ENCODE measurements at places on chromosomes 3 and 15.

DNA sequence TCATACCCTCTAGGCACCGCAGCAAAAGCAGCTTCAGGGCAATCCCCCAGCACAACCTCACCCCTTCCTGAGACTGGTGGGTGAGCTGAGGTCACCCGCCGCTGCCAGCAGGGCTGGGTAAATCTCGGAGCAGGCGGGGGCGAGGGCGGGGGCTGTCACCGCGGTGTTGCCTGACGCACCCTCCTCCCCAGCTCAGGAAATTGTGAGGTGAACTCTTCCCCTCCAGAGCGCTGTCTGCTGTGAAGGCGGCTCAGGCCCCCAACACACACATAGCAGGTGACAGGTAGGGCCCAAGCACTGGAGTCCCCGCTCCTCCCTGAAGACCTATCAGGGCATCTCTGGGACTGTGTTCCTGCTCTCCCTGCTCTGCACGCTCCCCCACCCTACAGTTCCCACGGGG lies 30.2 kb upstream of the FURIN start:
- DNase-seq: no peak

DNA sequence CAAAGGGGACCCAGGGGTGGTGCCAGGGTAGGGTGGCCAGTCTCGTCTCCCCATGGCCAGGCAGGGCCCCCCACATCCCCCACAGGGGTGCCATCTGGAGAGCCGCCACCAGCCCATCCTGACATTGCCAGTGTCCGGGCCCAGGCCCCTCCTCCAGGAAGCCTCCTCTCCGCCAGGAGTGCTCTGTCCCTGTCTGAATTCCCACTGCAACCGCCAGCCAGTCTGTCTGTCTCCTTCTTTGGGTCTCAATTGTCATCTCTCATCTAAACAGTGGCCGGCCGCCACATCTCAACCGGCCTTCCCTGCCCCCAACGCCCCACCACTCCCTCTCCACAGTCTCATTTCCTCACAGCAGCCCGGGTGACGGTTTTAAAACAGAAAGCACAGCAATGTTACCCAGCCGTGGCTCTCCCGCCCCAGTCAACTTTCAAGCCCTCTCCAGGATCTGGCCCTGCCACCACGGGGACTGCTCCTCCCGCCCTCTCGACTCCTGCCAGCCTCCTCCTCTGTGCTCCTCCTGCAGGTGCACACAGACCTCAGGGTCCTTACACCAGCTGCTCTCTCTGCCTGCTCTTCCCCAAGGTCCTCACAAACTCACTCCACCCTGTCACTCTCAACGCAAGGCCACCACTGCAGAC lies 57.0 kb downstream of the IQSEC1 start:
- DNase-seq: no peak

- DNase-seq: no peak
Measured at GRCh38 chr3:149989307-149989706, 18.6 kb upstream of the PFN2 start.

DNA sequence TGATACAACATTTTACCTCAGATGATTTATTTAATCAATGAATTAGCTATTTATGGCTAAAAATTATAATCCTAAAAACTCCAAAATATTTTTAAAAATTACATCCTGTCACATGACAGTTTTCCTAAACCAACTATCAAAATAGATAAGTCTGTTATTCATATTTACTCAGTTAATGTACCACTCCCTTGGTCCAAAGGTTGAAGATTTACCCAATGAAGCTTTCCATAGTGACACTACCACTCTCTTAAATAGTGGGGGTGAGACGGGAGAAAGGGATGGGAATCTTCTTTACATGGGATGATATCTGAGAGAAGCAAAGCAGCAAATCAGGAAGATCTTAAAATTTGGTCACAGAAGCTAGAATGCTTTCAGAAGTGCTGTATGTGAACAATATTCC lies 30.5 kb downstream of the XRN1 start:
- no peak for DNase-seq

- DNase-seq: no peak
Measured at GRCh38 chr3:151058740-151059139, 26.7 kb upstream of the MED12L start.

DNA sequence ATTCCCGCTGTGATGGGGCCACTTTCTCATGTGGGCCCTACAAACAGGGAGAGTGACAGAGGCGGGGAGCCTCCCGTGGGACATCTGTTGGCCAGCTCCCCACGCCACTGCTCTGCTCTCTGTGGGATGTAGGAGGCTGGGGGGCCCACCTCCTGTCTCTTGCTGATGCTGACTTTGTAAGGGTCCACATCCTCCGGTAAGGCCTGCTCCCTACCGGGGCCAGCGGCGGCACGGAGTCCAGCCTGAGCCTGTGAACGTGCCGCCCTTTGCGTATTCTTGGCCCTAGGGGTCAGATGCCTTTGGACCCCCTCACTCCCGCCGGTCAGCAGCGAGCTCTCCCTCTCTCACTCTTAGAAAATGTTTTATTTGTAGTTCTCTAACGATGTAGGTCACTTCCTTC lies 153.2 kb downstream of the LRRC28 start:
- DNase-seq: no peak

- DNase-seq: no peak
Measured at GRCh38 chr3:192750201-192750600, 22.9 kb upstream of the FGF12 start.

- no peak for DNase-seq
Measured at GRCh38 chr15:35603301-35603700, 57.3 kb upstream of the DPH6 start.

GRCh38 chr3:181212271-181212670 lies 222.7 kb upstream of the DNAJC19 start:
- DNase-seq: no peak

DNA sequence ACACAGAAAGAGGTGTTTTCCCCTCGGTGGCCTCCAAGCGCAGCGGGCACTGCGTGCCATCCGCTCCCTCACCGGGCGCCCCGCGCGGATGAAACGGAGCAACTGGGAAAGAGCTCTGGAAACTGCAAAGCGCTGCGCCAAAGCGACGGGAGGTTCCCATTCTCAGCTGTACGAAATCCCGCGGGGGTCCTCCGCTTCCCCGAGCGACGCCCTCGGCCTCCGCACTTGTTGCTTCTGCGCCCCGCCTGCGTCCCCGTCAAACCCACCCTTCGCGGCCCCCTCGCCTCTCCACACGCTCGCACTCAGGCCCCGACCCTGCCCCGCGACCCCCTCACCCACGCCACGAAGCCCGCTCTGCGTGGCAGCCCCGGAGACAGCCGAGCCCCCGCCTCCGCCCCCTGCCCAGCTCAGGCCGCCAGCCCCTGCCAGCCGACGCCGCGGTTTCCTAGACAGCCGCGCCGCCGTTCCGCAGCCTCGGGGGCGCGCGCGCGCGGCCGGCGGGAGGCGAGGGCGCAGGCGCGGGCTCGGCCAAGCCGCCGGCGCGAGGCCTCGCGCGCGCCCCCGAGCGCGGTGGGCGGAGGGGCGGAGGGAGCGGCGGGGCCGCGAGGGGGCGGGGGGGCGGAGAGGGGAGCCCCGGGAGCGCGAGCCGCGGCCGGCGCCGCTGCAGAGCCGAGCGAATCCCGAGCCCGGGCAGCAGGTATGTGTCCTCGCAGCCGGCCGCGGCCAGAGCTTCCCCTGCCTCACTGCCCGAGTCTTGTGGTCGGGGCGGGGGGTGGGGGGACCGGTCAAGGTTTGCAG lies at the start of gene TMEM266:
Gene TMEM266, plus strand, starts transcription at position 666 of the 798 bp plus-strand sequence. CDS start 74,279 bp downstream, outside the sequence.
- DNase-seq: no peak

DNA sequence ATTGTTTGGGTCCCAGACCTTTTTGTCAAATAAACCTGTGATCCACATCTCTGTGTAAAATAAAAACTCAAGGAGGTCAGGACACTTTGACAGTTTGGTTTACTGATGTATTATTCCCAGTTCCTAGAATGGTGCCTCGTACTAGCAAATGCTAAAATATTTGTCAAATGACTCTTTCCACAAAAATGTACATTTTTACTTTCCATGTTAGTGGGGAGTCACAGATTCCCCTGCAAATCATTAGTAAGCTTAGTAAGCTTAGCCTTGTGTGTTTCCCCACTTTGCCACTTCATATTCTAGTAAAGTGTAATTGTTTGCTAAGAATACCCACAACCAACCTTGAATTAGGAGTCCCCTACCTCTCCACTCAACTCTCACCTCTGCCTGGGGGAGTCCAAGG lies 2.4 kb upstream of the MAGI1 start:
- no peak for DNase-seq

DNA sequence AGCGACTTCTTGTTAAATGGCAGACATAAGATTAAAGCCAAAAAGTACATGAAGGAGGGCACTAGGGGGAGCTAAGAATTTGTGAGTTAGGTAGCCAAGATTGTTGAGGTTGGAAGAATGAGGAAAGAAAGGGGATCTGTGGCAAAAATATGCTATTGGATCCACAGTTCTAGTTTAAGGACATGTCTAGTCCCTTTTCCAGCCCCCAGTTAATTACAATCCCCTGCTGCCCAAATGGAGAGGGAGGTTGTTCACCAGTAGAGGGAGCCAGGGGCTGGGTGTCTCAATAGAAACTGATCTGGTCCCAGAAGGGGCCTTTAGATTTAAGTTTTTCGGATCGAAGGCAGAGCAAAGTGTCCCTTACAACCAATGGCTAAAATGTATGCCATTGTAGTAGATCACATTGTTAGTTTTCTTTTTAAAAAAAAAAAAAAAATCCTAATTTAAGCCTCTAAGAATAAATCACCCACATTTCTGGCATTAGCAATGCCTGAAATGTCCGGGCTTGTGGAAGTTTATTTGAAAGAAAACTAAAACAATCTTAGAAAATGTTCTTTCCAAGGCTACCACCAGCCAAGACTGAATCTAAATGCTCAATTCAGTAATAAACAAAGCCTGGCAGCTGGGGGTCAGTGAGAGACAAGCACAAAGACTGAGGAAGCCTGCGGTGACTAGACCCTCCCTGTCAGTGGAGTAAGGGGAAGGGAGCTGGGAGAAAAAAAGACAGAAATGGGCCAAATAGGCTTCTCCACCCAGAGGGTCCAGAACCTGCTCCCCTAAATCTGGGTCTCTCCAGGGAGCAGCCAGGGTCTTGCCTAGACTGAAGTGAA lies 7.1 kb downstream of the COL8A1 start:
- peak; percentile 69 for DNase-seq

DNA sequence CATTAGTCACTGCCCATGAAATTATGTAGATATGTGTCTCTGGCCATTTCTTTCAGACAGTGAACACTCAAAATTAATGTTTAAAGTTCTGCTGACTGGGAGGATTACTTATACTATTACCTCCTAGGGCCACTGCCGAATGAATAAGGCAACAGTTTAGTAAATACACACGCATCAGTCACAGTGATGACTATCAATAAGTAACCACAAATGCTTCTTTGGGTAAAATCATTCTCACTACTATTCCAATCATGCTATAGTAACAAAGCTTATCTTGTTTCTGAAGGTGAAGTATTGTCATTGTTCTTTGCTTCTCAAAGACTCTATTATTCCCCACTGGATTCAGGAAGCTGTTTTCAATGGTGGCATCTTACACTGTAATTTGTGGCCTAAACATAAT lies 478.8 kb downstream of the EPHA3 start:
- no peak for DNase-seq

DNA sequence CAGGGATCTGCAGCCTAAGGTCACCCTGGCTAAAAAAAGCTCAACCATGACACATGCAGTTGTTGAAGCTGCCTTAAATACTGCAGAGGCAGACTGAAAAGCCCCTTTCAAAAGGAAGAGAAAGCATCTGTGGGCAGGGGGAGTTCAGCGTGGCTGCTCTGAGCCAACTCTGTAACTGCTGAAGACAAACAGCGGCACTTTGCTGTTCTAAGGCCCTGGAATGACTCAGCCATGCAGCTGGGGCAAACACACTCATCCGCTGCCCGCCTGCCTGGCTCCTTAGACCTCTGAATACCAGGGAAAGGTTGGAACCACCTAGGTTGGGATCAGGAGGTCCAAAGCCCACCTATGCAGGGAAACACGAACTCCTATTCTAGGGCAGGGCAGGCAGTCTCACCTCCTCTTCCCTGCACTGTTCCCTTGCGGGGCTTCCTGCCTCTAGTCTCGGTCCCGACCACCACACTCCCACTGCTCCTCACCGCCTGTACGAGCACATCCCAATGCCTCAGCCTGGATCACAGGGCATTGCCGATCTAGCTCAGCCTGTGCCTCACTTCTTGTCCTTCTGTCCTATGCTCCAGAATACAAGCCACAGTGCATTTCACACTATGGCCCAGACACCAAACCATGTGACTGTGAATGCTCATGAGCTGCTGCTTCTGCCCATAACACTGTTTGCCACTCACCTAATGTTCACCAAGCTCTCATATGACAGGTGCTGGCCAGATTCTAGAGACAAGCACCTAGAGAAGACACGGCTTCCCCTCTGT lies 6.6 kb upstream of the MUSTN1 start:
- DNase-seq: no peak

DNA sequence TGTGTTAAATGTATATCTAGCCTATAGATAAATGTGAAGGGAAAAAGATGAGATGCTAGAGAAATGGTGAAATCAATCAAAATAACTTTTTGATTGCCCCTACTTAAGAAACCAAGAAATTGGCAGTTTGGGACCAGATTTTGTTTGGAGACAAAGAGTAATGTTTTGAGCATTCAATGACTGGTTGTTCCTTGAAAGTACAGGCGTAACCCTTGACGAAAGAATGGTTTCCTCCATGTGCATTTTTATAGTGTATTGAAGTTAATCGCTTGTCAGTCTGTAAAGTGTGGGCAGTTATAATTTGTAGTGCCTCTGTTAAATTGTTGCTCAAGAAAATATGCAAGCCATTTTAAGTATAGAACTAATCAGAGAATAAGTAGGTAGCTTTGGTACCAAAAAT lies 1.2 kb downstream of the KIF23 start:
- no peak for DNase-seq

GRCh38 chr3:151305060-151305774 lies 11.4 kb downstream of the GPR87 start:
- no peak for DNase-seq

DNA sequence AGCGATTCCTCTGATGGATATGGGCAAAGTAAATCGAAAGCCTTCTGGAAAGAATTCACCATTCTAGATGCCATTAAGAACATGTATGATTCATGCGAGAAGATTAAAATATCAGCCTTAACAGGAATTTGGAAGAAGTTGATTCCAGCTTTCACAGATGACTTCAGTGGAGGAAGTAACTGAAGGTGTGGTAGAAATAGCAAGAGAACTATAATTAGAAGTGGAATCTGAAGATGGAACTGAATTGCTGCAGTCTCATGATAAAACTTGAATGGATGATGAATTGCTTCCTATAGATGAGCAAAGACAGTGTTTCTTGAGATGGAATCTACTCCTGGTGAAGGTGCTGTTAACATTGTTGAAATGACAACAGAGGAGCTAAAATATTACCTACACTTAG lies 30.1 kb upstream of the TBC1D23 start:
- no peak for DNase-seq

GRCh38 chr3:149203758-149204157 lies 17.9 kb downstream of the CP start:
- DNase-seq: no peak
